ENCODE measurements at places on chromosomes 1 and 21.
A peak's percentile ranks its signal among the peaks of the same experiment; 100 is the strongest.

DNA sequence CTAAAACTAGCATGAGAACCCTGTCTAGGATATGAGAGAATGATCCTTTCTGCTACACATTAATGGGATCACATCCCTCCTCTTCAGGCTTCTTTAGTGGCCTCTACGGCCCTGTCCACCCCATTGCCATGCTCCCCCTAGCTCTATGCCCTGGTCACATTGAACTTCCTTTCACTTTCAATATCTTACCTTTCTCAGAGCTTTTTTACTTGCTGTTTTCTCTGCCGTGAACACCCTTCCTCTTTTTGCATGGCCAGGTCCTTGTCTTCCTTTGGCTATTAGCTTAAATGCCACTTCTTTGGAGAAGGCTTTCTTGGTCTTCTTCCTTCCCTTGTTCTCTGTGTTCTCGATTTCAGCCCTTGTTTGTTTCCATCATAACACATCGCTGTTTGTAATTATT is 97.4 kb downstream of the GIPC2 start:
- DNase-seq = no peak

DNA sequence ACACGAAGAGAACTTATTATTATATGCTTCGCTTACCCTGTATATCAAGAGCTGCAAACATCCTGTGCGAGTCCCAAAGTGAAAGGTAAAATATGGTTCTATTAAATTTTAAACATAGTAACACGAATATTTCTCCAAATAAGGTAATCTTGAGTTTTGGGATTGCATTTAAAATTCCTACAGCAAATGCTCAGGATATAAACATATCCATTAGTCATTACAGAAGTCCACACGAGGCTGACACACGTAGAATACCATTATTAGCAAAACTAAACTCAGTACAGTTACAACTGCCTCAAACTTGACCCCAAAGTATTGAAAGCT is 282 bp upstream of the LYPLAL1 start:
- no peak for DNase-seq

DNA sequence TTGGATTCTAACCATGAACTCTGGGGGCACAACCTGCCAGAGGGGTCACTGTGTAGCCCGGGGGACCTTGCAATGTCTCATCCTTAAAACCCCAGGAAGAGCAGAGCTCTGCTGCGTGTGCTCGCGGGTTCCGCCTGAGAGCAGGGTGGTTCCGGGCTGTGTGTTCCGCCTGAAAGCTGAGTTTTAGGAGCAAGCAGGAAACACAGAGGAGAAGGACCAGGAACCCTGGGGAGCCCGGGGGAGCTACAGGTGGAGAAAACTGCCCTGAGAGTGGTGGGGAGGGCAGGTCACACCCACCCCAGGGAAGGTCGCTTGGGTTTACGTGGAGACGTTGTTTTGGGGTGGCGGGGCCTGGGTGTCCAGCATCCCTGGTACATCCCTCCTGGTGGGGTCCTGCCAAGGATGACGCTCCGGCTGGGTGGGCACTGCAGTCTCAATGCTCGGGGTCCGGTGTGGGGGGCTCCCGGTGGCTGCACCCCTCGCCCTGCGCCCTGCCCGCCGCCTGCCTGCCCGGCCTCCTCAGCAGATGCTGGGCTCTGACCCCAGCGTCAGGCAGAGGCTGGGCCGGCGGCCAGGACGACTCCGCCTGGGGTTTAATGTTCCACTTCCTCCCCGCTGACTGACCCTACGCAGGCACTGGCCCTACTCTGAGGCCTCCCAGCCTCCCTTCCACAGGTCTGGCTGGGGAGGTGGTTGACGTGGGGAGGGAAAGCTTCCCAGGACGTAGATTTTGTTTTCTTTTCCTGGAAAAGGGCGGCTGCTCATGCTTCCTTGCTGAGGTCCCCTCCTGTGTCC is 17.3 kb upstream of the C1orf159 start:
- no peak for DNase-seq

GRCh38 chr1:226722901-226723656 is 16.0 kb downstream of the ITPKB start:
- no peak for DNase-seq

DNA sequence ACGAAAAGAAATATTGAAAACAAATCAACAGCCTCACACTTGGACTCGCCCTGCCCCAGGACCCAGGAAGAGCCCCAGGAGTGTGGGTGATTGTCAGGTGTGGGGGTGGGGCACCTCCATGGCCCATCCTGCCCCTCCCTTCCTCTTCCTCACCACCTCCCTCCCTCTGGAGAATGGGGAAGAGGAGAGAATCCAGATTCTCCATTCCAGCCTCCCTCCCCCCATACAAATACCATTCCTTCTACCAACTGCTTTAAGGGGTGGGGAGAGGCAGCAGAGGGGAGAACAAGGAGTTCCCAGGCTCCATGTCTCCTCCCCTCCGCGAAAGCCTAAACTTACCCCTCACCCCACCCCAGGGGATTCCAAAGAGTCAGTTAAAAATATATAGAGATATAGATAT is 36.7 kb downstream of the MEF2D start:
- no peak for DNase-seq

GRCh38 chr1:68180441-68181164 is 51.7 kb downstream of the WLS start:
- DNase-seq = no peak

- DNase-seq = peak; percentile 2
Observed at GRCh38 chr21:46117586-46118315, 19.8 kb downstream of the COL6A2 start.

DNA sequence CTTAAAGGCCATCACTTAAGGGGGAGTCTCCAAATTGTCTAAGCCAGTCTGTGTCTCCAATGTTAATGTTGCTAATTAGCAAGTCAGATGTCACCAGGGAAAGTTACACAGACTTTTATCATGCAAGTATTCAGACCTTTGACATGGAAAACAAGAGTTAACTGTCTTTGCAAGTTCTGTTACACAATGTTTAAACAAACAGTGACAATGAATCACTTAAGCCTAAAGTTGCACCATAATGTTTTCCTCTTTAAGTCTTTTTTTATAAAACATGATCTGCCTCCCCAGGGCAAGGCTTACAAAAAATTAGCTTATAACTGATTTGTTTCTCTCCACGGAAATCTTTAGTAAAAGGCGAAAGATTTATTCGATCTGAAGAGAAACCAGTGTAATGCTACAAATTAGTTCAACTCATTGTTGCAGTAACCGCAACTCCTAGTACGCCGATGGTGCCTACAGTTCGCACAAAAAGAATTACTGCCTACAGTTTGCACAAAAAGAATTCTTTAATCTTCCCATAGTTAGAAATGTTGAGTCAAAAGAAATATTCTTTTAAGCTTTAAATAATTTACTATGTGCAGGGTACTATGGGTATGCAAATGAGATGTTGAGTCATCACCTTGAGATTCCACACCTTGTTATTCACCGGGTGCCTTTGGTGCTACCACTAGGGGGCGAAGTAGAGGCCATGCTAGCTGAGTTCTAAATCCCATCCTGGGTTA is 45.3 kb downstream of the HHAT start:
- peak; percentile 47 for DNase-seq

GRCh38 chr1:61082311-61083012 is at the start of gene NFIA:
NFIA (plus strand) TSS chr1:61082561.
- DNase-seq = peak; percentile 10

GRCh38 chr1:22518379-22518778 is 44.9 kb upstream of the EPHA8 start:
- no peak for DNase-seq

GRCh38 chr1:197911857-197912696 is 5.1 kb upstream of the LHX9 start:
- no peak for DNase-seq

- no peak for DNase-seq
Observed at GRCh38 chr21:32884062-32884461, 112.5 kb upstream of the PAXBP1 start.

DNA sequence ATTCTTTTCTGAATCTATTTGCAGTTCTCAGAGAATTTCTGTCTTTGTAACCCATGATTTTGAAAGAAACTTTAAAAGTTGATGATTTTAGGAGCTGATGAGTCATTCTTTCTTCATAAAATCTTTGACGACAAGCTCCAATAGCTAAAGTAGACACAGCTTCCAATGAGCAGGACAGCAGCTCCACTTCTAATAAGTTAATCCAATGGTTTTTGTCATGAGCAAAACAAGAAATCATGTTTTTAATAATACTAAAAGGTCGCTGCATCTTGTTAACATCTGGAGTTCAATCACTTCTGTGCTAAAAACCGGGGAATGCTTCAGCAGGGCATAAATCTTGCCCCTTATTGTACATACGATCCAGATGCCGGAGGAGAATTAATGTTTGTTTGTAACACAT is 48.9 kb upstream of the GORAB start:
- no peak for DNase-seq

DNA sequence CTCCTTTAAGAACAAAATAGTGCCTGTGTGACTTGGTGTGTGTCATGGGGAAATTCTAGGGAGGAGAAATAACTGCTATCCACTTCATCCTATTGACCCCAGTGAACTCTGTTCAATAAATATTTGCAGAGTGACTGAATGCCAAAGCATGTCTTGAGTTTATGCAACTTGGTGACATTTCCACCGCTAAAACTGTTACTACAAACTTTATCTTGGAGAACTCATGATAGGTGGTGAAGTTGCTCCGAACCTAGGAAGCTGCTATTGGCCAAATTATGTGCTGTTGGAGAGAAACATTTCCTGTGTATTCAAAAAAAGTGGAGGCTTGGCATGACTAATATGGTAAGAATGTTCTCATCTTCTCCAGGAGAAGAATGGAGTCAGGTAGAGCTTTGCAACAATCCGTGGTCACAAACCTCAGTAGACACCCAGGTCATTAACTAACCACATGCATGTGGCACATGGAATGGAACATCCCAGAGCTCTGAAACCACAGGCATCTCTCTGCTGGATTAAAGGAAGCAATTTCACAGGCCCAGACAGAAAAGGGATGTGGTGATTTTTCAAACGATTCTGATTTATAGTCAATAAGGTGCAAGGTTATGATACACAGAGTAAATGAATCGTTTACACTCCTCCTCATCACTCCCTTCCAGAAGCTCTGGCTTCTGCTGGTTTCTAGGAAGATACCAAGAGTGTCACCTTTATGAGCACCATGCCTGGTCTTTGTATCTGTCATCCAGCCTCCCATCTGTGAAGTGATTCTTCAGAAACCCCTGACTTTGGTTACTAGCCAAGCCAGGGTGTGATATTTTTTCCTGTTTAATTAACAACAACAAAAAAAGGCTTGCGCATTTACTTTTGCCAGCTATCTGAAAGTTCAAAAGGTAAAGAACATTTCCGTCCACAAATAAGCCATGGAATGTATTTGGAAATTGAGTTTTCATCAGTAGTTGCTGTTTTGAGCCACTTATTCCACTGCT is 361.1 kb downstream of the TGFB2 start:
- DNase-seq = no peak

- DNase-seq = peak; percentile 56
Observed at GRCh38 chr21:41816583-41817165, 49.8 kb upstream of the RIPK4 start.

DNA sequence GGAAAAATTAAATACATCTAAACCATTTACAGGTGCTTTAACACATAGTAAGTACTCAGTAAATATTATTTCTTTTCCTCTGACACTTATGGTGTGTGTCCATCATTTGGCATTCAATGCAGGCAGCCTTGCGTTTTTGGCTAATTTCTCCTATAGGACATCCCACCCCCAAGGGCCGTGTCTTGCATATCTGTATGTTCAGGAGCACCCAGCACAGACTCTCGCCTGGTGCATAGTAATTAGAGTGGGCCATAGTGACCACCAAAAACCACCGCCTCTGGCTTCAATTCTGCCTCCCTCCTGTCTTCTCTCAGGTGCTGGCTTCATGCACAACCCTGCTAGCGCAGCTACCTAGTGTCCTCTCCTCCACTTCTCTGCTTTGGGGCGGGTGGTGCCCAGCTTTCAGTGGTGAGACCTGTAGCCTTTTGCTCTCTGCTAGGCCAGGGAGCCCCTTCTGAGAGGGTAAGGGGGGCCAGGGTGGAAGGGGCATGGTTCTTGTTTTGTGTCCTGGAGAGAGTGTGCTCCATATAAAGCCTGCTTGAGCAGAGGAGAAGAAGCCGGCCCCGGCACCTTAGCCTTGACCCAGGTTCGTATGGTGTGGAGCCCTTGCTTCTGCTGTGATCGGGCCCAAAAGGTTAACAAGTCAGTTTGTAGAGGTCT is 33.4 kb downstream of the BATF3 start:
- no peak for DNase-seq

- DNase-seq = no peak
Observed at GRCh38 chr1:70429219-70429618, 18.2 kb downstream of the CTH start.

DNA sequence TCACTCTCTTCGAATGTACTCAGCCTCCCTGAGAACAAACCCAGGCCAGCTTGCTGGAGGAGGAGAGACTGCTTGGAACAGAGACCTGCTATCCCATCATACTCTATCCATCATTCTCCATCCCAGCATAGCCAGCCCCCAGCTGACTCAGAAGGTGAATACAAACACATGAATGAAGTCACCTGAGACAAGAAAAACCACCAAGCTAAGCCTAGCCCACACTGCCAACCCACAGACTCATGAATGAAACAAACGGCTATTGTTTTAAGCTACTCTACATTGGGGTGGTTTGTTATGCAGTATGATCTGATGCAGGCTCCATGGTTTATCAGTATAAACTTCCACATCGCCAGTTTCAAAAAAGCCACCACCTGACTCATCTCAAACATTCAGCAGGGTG is 395.6 kb downstream of the SETD4 start:
- no peak for DNase-seq

- peak; percentile 12 for DNase-seq
Observed at GRCh38 chr21:35226968-35227744, 178.1 kb upstream of the RUNX1 start.

- DNase-seq = no peak
Observed at GRCh38 chr1:69410457-69410850, 157.3 kb upstream of the LRRC7 start.

GRCh38 chr1:18004278-18004677 is 103.3 kb upstream of the IGSF21 start:
- DNase-seq = no peak

- no peak for DNase-seq
Observed at GRCh38 chr1:917076-917459, 6.7 kb upstream of the SAMD11 start.

- DNase-seq = no peak
Observed at GRCh38 chr1:231329483-231329882, 8.2 kb downstream of the EXOC8 start.

DNA sequence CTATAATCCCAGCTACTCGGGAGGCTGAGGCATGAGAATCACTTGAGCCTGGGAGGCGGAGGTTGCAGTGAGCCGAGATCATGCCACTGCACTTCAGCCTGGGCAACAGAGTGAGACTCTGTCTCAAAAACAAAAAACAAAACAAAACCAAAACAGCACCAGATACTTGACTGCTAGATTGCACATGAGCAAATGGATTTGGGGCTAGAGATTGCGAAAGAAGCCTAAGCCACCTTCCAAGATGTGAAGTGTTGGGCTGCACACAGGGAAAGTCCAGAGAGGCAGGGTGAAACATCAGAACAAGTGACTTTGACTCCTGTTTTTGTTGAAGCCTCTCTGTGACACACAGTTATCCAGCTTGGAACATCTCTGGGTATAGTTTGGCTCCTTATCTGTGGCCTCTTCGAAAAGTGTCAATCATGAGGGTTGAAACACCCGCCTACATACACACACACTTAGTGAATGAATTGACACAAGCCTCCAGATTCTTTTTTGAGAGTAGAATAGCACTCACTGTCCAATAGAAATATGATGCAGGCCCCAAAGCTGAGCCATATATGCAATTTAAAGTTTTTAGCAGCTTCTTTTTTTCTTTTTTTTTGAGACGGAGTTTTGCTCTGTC is 34.2 kb upstream of the GPR137B start:
- no peak for DNase-seq

- no peak for DNase-seq
Observed at GRCh38 chr1:245822996-245823395, 668.2 kb downstream of the KIF26B start.

Data from activated T-cell treated with anti-CD3 and anti-CD28 coated beads, Interleukin-2, amount 50 U/mL, for 4 hours (primary cell).